Anterior cingulate cortex (tissue), 58 donors: ENCODE measurements at places on chromosomes 11 and 22.

DNA sequence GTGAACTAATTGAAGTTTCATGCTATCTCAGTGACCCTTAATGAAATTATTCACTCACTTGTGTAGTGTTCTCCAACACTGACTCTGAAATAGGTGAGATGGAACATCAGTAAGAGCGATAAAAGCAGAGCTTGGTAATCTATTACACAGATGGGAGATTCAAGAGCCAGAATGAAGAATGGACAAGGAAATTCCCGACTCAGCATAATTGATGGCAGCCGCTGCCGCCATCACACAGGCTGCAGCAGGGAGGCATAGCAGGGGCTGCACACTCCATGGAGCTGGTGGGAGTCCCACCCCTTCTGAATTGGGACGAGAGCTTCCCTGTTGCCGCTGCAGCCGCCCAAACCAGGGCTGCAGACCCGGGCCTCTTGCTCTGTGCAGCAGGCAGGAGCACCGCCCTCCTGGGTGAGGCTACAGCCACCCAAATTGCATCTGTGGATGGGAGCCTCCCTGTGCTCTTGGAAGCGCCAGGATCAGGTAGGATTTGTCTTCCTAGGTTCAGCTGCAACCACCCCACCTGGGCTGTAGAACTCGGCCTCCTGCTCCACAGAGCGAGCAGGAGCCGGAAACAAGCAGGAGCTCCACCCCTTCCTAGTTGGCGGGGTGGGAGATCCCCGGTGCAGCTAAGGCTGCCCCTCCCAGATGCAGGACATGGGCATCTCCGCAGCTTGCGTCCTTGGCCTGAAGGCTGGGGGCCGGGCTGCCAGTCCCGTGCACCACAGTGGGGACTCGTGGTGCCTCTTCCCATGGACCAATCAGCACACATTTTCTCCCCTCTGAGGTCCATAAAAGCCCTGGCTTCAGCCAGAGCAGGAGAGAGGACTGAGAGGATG, 535.1 kb upstream of the LUZP2 start:
- no peak for DNase-seq

- no peak for DNase-seq
These were observed 157.6 kb downstream of the LDLRAD3 start for GRCh38 chr11:36101466-36101865.

DNA sequence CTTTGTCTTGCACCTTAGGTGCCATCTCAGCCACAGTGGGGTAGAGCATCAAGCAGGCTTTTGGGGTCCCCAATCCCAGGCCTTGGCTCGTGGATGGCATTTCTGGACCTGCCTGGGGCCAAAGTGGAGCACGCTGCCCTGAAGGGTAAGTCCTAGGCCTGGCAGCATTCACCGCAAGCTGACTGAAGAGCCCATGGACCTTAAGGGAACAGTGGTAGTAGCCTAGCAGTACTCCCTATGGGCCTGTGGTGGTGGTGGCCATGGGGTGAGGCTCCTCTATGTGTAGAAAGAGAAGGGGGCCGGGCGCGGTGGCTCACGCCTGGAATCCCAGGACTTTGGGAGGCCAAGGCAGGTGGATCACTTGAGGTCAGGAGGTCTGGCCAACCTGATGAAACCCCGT, 36.9 kb downstream of the PIWIL3 start:
- DNase-seq = no peak

DNA sequence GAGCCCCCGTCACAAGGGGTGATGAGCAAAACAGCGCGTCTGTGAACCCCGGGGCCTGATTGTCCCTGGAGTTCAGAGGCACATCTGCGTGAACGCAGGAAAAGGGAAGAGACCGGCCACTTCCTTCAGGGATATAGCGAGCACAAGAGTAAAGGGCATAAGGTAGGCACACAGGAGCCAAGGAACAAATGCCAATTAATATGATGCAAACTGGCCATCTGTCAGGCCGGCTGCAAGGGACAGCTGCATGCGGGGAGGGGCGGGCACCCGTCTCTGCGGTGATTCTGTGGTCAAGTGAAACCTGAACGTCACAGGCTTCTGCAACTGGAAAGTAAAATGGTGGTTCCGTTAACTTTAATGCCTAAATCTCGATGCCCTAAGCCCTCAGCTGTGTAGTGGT, 64.7 kb downstream of the TRIM29 start:
- no peak for DNase-seq

- DNase-seq = no peak
These were observed 37.5 kb downstream of the ATG16L2 start for GRCh38 chr11:72851726-72852125.

DNA sequence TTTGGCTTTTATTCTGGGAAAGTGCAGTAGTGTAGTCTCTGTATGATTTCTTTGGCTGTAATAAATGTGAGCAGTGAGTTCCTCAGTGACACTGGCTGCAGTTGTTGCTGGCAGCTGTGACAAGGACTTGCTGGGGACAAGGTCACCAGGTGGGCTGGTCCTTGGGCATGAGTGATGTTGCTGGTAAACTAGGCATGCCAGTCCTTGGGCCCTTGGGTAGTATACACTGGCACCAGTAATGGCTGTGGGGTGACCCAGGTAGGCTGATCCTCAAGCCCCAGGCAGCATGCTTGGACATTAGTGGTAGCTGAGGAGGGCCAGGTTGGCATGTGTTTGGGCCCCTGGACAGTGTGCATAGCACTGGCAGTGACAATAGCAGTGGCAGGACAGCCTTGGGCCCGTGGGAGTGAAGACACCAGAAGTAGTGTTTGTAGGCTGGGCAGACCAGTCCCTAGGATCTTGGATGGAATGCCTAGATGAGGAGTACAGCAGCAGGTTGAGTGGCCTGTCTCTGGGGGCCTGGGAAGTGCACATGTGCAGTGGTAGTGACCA, 164.3 kb downstream of the GUCY1A2 start:
- DNase-seq = no peak

DNA sequence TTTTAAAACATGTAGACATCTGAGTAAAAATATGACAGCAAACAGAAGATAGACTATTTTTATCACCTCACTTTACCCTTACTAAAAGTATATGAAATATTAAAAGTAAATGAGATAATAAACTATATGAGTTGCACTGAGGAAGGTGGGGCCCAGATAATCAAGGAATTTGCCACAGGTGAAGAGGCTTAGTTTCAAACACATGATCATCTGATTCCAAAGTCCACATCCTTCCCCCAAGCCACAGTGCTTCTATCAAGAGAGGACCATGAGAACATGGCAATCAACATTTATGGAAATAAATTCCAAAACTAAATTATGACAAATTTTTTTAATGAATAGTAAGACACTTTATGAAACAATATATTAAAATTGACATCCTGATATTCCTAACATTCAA, 384.0 kb downstream of the DCDC1 start:
- no peak for DNase-seq

- DNase-seq = no peak
These were observed 40.0 kb downstream of the TST start for GRCh38 chr22:36979016-36979910.

- no peak for DNase-seq
These were observed 30.3 kb upstream of the PRR5 start for GRCh38 chr22:44671742-44672141.

- no peak for DNase-seq
These were observed 36.5 kb upstream of the APLNR start for GRCh38 chr11:57273448-57274058.

DNA sequence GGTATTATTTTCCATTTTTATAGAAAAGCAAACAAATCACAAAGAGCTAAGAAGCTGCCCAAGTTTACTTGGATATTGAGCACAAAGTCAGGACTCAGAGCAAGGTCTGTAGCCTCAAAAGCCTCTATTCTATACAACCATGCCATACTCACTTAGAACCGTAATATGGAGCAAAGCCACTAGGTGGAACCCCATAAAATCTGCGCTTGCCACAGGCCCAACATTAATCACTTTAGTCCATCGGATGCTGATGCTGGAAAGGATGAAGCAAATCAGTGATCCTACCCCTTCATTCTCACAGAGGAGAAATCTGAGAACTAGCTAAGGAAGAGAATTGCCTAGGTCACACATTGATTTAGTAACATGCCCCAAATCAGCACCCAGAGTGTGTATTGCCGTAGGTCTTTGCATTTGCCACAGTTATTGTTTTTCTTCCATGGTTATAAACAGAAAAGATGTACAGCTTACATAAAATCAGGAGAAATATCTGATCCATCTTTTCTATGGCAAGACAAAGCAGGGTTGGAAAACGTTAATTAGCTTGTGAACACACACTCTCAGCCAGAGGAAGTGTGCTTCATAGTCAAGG, 56.7 kb upstream of the RAB38 start:
- DNase-seq = no peak

DNA sequence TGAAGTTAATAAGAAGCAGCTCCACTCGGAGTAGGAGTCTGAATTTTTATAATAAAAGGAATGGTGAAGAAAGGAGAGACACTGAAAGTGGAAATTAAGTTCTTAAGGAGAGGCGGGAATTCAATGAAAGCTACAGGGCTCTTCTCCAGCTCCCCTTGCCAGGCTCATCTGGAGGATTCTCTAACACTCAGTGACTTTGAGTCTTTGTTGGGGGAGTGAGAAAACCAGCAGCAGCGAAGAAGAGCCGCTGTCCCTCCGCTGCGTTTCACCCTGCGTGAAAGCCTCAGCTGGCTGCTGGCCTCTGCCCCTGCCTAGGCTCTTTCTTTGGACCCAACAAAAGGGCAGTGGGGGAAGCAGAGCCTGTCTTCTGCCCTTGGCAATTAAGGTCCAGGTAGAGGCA, 113.0 kb downstream of the NTM start:
- no peak for DNase-seq

DNA sequence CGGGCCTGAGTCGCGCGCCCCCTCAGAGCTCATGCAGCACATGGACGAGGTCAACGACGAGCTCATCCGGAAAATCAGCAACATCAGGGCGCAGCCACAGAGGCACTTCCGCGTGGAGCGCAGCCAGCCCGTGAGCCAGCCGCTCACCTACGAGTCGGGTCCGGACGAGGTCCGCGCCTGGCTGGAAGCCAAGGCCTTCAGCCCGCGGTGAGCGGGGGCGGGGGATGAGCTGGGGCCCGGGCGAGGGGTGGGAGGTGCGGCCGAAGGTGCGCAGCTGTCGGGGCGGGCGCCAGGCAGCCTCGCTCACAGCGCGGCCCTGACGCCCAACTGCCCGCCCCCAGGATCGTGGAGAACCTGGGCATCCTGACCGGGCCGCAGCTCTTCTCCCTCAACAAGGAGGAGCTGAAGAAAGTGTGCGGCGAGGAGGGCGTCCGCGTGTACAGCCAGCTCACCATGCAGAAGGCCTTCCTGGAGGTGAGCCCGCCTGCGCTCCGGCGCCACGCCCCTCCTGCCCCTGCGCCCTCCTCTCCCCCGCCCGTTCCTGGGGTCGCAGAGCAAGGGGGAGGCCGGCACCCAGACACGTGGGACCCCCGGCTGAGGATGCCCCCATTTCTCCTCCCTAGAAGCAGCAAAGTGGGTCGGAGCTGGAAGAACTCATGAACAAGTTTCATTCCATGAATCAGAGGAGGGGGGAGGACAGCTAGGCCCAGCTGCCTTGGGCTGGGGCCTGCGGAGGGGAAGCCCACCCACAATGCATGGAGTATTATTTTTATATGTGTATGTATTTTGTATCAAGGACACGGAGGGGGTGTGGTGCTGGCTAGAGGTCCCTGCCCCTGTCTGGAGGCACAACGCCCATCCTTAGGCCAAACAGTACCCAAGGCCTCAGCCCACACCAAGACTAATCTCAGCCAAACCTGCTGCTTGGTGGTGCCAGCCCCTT, 20.5 kb downstream of the EPS8L2 start:
- DNase-seq = no peak

- DNase-seq = no peak
These were observed 462 bp downstream of the UBE2L6 start for GRCh38 chr11:57566905-57567514.

- DNase-seq = peak; percentile 51
These were observed 4.2 kb downstream of the SPI1 start for GRCh38 chr11:47373876-47374719.

GRCh38 chr22:27329966-27330645, 471.4 kb downstream of the MN1 start:
- DNase-seq = no peak

GRCh38 chr22:43281394-43281793, 61.8 kb downstream of the SCUBE1 start:
- DNase-seq = no peak

DNA sequence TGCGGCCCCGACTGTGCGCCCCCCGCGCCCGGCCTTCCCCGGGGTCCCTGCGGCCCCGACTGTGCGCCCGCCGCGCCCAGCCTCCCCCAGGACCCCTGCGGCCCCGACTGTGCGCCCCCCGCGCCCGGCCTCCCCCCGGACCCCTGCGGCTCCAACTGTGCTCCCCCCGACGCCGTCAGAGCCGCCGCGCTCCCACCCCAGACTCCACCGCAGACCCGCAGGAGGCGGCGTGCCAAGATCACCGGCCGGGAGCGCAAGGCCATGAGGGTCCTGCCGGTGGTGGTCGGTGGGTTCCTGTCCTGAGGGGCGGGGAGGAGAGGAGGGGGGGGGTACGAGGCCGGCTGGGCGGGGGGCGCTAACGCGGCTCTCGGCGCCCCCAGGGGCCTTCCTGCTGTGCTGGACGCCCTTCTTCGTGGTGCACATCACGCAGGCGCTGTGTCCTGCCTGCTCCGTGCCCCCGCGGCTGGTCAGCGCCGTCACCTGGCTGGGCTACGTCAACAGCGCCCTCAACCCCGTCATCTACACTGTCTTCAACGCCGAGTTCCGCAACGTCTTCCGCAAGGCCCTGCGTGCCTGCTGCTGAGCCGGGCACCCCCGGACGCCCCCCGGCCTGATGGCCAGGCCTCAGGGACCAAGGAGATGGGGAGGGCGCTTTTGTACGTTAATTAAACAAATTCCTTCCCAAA, 3.1 kb downstream of the DRD4 start:
- no peak for DNase-seq

DNA sequence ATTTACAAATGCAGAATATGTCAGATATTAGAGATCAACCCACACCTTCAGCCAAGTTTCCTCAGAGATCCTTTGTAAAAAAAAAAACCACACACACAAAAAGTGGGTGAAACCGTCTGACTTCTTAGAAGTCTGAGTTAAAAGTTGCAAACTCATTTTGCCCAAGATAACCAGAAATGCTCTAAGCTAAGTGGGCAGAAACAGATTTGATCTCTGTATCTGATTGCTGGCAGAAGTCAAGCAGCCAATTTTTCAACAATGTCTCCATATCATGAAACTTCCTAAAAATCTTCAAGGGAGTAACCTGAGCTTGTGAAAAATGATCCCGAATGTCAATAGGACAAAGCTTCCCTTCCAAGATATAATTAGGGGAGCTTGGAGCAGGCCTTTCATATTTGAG, 28.6 kb upstream of the ATXN10 start:
- DNase-seq = no peak

DNA sequence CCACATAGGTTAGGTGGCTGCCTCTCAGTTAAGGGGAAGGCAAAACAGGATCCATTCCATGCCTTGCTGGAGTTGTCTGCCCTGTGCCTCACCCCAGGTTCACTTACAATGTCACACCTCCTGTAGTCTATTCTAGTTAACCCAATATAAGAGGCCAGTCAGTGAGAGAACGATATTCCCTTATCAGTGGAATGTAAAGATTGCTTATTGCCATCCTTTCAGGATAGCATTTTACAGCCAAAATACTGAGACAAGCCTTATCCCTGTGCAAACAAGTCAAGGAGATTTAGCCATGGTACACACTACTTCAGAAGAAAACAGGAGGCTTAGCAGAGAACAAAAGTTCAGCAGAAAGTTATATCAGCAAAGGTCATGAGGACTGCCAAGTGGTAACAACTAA, 5.5 kb downstream of the CYP2R1 start:
- DNase-seq = no peak
